CD4-positive, alpha-beta T cell treated with Interleukin-17A for 1 hour (primary cell): ENCODE measurements at places on chromosomes 13 and 19.

DNA sequence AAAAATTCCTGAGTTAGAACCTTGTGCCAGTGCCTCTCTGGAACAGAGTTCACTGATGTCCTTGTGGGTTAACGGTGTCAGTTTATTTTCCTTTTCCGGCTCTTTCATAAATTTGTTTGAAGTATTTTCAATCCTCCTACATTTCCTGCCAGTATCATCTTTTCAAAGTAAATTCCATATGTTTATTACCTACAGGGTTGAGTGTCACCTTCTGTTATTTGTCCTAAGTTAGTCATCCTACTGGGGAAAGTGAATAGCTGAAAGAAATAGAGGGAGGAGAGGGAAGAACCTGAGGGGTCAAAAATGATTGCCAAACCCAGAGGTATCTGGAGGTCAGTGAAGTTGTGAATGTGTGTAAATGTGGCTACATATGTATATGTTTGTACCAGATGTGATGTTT is 181.2 kb downstream of the DNAJC15 start:
- no peak for DNase-seq

DNA sequence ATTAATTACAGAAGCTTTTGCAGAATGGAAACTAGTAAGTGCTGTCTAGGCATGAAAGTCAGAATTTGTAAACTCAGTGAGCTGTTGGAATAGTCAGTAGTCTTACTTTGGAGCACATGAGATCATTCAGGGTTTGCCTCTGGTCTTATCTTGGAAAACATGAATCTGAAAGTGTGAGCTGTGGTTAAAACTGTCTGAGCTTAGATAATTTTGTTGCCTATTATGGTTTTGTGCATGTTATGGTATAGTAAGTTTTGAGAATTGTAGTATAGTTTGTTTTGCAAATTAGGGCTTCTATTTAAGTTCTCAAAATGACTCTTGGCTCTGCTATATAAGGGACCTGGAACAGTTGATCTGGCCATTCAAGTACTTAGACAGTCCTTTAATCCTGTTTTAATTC is 53.7 kb upstream of the TRPC4 start:
- no peak for DNase-seq

GRCh38 chr13:97976610-97977521 is 23.4 kb downstream of the IPO5 start:
- peak; percentile 5 for DNase-seq

DNA sequence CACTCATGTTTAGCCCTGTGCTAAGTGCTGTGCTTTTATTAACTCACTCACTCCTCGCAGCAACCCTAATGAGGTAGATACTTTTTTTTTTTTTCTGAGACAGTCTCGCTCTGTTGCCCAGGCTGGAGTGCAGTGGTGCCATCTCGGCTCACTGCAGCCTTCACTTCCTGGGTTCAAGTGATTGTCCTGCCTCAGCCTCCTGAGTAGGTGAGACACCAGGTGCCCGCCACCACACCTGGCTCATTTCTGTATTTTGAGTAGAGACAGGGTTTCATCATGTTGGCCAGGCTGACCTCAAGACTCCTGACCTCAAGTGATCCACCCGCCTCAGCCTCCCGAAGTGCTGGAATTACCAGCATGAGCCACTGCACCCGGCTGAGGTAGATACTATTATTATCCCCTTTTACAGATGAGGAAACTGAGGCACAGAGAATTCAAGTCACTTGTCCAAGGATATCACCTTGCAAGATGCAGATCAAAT is 2.5 kb downstream of the ITPKC start:
- no peak for DNase-seq

- no peak for DNase-seq
Measured at GRCh38 chr13:113001241-113002140, 32.5 kb downstream of the MCF2L start.

GRCh38 chr19:3977242-3978143 is 6.6 kb upstream of the DAPK3 start:
- no peak for DNase-seq

DNA sequence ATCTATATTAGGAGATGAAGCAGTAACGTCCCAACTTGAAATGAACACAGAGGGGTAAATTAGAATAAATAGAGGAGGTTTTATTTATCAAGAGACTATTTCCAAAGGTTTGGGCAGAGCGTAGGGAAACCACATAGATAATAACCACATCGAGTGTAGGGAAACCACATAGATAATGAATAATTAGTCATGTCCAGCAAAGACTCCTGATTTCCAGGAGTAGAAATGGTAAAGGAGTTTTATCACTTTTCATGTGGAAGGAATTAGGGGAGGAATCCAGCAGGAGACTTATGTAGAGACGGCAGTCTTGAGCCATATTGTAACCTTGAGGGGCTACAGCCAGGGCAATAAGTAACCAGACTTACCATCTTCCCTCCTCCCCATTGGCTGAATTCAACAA is 136.3 kb upstream of the CSNK1A1L start:
- DNase-seq = no peak

DNA sequence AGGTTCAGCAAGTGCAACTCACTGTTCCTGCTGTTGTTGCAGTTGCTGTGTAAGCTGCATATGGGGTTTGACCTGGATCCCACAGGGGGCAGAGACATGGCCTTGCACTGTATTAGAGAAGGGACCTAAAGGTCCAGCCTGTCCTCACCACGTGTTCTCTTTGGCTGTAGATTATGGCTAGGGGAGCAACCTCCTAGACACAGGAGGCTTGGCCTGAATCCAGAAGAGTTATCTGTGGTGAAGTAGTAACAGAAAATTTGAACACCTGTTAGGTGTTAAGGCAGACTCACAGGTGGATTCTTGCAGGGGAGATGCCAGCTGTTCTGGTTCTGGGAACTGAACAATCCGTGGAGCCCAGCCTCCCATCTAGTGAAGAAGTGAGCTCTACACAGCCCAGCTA is 3.4 kb upstream of the CYP4F11 start:
- DNase-seq = no peak

DNA sequence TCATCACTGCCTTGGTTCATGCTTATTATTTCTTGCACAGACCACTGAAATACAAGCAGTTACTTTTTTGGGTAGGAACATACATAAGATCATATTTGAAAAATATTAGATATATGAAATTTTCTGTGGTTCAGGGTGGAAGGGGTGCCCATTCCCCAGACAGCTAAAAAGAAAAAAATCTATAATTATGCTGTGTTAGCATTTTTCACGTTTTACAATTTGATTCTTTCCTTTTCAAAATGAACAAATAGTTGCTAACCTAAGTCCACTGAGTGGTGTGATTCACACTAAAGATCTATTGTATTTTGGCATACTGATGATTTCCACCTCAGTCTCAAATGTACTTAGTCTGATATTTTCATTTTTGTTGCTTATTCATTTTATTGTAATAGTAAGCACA is 66.8 kb upstream of the FBXL3 start:
- no peak for DNase-seq

- no peak for DNase-seq
Measured at GRCh38 chr13:113544071-113544891, 40.3 kb upstream of the TFDP1 start.

DNA sequence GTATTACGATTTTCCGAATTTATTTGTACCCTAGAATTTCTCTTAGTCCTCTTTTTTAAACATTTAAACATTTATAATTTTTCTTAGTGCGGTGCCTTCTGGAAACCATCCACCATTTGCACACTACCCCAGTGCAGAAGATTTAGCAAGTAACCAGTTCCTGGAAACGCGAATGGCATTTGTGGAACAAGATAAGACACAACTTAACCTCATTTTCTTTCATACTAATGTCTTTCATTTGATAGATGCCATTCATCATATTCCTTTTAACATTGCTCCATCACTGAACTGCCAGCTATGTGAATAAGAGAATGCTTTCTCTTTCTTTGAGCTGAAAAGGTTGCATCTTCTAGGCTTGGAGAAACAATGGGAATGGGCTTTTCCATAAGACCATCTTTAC is 6.8 kb downstream of the FRY start:
- DNase-seq = no peak

- DNase-seq = no peak
Measured at GRCh38 chr13:66673401-66673800, 556.7 kb downstream of the PCDH9 start.

DNA sequence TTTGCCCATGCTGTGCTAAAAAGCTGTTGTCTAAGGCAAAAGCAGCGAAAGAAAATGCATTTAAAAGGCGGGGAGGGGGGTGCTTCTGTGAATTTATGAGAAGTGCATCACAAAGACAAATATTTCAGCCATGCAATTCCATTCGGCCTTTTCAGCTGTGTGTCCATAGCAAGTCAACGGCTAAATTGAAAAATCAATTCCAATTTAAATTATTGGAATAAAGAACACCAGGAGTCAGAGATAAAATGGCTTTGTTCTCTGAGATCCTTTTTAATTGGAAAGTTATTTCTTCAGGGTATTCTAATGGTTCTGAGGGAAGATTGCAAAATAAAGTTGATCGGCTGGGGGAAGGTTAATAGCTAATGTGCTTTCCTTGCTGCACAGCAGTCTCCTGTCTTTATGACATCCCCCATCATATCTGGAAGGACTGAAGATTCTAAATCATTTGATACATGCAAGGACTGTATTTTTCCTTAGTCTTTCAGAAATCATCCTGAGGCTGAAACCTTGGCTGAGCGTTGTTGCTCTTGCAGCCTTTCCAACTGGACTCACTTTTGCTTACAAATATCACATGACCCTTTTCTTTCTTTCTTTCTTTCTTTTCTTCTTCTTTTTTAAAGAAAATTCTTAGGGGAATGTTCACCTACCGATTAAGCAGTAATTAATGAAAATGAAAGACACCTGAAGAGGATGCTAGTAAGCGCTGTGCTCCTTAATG is 647.1 kb downstream of the DACH1 start:
- no peak for DNase-seq

GRCh38 chr13:47291107-47291656 is 394.3 kb upstream of the HTR2A start:
- DNase-seq = no peak

DNA sequence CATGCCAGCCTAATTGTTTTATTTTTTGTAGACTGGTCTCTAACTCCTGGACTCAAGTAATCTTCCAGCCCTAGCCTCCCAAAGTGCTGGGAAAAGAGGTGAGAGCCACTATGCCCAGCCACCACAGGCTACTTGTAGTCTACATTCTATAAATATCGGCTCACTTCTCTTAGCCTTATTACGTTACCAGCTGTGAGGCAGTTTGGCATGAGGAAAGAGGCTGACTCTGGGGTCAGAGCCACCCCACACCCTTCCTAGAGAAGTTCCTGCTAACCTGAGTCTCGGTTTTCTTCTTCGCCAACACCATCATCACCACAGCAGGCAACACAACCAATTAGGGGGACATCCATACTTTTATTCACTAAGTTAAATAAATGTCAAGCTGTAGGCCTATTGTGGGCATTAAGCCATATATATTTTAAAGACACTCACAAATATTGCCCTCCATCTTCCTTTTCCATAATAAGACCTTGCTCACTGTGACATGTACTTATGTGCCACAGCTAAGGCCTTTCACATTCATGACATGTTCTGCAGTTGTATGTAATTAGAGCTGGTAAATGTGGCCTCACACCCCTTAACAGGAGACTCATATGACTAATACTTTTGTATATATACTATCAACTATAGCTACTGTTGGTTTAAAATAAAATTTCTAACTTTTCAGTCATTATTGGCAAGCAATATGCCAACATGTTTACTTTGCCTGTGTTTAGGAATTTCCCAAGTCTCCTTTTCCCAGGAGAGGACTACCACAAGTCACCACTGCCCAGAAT is 5.7 kb downstream of the SLC25A30 start:
- DNase-seq = no peak

DNA sequence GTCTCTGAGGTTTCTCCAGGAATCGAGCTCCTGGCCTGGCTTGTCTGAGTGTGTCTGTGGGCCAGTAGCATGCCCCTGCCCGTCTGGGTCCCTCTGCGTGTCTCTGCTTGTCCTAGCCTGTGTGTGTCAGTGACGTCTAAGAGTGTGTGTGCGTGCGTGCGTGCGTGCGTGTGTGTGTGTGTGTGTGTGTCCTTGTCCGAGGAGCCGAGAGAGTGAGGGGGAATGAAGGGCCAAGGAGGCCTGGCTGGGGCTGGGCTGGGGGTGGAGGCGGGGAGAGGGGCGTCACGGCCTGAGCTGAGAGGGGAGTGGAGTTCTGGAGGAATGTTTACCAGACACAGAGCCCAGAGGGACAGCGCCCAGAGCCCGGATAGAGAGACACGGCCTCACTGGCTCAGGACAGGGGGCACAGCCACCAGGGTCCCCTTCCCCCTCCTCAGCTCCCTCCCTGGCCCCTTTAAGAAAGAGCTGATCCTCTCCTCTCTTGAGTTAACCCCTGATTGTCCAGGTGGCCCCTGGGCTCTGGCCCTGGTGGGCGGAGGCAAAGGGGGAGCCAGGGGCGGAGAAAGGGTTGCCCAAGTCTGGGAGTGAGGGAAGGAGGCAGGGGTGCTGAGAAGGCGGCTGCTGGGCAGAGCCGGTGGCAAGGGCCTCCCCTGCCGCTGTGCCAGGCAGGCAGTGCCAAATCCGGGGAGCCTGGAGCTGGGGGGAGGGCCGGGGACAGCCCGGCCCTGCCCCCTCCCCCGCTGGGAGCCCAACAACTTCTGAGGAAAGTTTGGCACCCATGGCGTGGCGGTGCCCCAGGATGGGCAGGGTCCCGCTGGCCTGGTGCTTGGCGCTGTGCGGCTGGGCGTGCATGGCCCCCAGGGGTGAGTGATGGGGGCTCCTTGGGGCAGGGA is at the start of gene AXL:
AXL (plus strand) TSS at position 609 of the 893 bp plus-strand sequence; CDS start at position 779, 170 bp downstream.
- DNase-seq = no peak

DNA sequence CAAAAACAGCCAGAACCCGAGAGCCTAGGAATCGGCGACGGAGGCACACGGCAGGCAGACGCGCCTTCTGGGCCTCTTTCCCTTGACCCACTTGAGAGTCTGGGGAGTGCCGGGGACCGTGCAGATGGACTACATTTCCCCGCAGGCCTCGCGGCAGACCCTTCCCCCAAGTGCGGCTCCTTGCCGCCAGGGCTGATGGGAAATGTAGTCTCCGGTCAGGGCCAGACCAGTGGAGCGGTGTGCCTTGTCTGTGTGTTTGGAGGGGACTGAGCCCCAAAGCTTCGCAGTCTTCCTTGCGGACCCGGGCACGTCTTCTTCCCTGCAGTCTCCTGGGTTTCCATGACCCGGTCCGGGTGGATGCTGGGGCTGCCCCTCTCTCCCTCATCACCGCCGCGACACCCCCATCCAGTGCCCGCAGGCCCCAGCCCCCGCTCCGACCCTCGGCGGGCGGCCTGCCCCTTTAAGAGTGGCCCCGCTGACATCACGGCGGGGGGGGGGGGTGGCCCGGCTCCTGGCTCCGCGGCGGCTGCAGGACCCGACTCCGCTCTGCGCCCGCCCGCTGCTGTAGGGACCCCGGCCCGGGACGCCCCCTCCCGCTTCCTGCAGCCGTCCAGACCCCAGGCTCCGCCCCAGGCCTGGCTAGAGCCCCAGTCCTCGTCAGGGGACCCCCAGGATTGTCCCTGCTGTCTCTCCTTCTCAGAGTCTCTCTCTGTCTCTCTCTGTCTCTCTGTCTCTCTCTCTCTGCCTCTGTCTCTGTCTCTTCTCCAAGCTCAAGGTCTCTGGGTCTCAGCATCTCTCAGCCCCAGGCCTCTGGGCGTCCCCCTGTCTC is 758 bp upstream of the CACNG7 start:
- peak; percentile 51 for DNase-seq
